ENCODE measurements at places on chromosomes 6 and 20.
A peak's percentile ranks its signal among the peaks of the same experiment; 100 is the strongest.

DNA sequence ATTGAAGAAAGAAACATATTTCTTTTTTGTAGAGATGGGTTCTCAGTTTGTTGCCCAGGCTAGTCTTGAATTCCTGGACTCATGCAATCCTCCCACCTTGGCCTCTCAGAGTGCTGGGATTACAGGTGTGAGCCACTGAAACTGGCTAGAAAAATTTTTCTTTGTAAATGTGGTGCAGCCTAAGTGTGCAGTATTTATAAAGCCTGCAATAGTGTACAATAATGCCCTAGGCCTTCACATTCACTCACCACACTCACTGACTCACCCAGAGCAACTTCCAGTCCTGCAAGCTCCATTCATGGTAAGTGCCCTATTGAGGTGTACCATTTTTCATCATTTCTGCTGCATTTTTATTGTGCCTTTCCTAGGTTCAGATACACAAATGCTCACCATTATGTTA lies 31.4 kb downstream of the NHSL1 start:
- no peak for DNase-seq

GRCh38 chr20:5191829-5192569 lies 65.2 kb downstream of the CDS2 start:
- peak; percentile 76 for DNase-seq

DNA sequence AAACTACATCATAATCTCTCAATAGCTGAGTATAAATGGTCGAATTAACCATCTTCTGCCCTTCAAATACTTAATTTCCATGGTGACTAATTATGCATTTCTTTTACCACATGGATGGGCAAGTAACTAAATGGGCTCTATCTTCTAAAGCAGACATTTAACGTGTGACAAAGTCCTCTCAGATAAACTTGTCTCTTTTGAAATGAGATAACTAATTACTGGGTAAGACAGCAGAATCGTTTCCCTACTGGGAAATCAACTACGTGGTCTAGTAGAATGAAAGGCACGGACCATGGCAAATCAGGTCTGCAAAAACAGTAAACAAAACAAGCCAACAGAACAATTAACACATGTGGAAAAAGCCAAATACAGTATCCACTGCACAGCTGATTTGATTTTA lies 137.7 kb downstream of the BACH2 start:
- DNase-seq: no peak

DNA sequence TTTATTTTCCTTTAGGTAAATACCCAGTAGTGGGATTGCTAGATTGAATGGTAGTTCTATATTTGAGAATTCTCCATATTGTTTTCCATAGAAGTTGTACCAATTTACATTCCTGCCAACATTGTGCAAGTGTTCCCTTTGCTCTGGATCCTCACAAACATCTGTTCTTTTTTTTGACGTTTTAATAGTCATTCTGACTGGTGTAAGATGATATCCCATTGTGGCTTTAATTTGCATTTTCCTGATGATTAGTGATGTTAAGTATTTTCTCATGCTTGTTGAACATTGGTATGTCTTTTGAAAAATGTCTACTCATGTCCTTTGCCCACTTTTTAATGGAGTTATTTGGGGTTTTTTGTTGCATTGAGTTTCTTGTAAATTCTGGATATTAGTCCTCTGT lies 85.6 kb downstream of the UBE3D start:
- no peak for DNase-seq

DNA sequence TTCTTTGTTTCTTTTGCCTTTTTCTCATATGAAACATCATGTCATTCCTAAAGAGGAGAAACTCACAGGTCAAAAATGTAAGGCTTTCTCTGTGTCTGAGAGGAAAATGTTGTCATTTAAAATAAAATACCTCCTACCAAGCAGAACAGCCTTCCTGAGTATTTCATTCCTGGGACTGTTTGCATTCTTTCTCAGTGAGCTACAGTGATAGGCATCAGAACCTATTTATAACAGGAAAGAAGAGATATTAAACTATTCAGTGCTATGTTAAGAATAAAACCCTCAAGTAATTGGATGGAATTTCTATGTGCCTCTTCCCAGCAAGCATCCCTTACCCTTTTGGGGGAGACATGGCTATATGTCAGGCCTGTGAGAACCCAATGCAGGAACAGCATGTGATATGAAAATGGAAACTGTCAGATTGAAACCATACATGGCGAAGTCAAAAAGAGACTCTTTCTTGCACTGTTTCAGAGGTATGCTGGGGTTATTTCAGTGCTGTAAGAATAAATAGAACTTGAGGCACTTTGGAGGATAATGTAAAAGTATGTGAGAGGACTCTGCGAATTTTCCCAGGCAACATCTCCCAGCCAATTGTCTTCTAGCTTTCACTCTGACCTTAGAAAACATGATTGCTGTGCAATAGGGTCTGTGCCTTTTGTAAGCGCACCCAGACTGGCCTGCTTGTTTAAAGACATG lies 133.8 kb upstream of the CCN2 start:
- DNase-seq: no peak

- no peak for DNase-seq
Measured at GRCh38 chr6:18383441-18383840, 3.7 kb upstream of the RNF144B start.

GRCh38 chr6:145547594-145548335 lies 187.6 kb downstream of the EPM2A start:
- no peak for DNase-seq

GRCh38 chr6:105819745-105820144 lies 266.4 kb upstream of the PRDM1 start:
- DNase-seq: no peak

DNA sequence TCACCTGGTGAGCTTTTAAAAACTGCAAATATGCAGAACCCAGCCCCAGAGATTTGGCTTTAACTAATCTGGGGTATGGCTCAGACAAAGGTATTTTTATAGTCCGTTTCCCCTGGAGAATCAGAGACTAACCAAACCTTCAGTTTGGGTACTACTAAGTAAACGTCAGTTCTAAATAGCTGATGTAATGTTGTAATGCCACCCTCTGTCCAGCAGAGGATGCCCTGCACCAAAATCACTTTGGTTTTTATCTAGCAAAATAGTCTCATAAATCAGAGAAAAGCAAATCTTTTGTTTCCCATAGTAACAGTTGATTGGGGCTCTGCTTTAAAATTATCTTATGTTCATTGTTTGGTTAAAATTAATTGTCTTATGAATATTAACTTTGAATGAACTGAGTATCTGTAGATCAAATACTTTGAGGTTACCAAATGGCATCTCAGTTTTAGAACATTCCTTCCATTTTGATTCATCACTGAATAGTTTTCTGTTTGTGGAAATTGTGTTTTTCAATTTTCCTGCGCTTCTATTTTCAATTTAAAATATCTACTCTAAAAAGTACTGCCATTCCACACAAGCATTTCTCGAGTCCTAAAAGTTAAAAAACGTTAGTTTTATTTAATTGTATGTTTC lies 278.3 kb upstream of the PLCB4 start:
- DNase-seq: peak; percentile 49

GRCh38 chr20:63223121-63223825 lies 7.3 kb upstream of the YTHDF1 start:
- peak; percentile 73 for DNase-seq

DNA sequence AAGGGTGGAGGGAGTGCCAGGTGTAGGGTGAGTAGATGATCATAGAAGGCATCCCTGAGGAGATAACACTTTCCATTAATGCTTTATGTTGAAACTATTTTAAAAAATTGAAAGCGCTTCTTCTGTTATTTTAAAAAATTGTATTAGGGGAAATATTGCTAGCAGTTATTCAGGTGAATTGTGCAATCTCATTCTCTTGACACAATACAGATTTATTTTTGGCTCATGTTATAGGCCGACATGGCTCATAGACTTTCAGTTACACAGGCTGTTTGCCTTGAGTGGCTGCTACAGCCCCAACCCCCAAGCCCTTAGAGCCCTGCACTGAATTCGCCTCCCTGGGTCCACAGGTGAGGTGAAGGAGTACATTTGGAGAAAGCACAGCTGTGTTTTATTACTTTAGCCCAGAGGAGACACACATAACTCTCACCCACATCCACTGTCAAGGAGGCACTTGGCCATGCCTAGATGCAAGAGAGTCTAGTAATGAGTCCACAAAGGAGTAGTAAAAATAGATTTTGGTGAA lies 228.2 kb downstream of the RFPL4B start:
- DNase-seq: no peak

- DNase-seq: no peak
Measured at GRCh38 chr6:163284151-163284550, 130.4 kb upstream of the QKI start.

- DNase-seq: no peak
Measured at GRCh38 chr6:108175592-108176279, 9.9 kb downstream of the NR2E1 start.

DNA sequence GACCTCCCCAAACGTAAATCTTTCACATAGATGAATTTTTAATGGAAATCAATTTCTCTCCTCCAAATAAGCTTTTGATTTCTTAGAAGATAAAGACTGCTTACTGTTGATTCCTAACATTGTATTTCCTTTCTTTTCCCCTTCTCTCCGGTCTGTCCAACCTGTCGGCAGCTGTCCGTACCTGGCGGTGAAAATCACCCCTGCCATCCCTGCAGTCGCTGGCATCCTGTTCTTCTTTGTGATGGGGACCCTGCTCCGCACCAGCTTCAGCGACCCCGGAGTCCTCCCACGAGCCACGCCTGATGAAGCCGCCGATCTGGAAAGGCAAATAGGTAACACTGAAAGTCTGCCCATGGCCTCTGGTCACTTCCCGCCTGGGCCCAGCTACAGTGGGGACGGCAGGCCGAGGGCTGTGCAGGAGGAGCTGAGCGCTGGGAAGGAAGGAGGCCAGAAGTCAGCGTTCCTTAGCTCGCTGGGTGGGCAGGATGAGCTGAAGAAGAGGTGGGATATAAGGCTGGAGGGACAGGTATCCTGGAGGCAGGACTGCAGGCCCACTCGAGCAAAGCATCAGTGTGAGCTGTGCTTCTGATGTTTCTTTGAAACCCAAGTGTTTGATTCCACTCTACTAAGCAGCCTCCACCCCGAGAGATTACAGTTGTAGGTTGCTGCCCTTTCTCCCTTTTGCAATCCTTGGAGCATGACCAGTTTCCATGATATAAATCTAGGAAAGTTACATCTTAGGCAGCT lies 161.6 kb downstream of the ZDHHC14 start:
- DNase-seq: no peak

GRCh38 chr6:17964633-17965032 lies 22.8 kb downstream of the KIF13A start:
- DNase-seq: no peak

DNA sequence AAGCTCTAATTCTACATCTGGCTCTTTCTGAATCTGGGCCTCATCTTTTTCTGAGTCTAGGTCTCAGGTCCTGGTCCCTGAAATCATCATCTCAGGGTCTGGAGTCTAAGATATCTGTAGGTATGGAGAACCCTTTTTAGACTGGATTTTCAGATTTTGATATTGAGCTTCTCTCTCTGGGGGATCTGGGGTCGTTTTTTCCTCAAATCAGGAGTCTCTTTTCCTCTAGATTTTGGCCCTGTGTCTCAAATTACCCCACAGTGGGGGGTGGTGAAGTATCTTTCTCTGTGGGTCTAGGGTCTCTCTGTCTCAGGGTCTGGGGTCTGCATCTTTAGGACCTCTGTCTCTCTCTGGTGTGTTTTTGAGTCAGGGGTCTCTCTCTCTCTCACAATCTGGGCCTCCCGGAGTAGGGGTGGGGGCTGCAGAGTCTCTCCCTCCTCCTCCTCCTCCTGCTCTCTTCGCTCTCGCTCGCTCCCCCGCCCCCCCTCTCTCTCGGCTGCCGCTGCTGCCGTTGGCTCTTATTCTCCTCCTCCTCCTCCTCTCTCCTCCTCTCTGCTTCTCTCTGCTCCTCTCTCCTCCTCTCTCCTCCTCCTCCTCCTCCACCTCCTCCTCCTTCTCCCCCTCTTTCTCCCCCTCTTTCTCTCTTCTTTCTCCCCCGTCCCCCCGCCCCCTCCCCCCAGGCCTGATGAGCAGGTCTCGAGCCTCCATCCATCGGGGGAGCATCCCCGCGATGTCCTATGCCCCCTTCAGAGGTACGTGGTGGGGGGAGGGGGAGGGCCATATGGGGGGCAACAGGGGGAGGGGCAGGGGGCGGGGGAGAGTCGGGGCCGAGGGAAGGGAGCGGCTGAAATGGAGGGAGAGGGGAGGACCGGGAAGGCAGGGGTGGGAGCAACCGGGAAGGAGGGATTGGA lies at the start of gene SYNGAP1:
SYNGAP1 (plus strand) TSS at position 486 of the 911 bp plus-strand sequence; CDS start at position 686, 200 bp downstream.
- no peak for DNase-seq

DNA sequence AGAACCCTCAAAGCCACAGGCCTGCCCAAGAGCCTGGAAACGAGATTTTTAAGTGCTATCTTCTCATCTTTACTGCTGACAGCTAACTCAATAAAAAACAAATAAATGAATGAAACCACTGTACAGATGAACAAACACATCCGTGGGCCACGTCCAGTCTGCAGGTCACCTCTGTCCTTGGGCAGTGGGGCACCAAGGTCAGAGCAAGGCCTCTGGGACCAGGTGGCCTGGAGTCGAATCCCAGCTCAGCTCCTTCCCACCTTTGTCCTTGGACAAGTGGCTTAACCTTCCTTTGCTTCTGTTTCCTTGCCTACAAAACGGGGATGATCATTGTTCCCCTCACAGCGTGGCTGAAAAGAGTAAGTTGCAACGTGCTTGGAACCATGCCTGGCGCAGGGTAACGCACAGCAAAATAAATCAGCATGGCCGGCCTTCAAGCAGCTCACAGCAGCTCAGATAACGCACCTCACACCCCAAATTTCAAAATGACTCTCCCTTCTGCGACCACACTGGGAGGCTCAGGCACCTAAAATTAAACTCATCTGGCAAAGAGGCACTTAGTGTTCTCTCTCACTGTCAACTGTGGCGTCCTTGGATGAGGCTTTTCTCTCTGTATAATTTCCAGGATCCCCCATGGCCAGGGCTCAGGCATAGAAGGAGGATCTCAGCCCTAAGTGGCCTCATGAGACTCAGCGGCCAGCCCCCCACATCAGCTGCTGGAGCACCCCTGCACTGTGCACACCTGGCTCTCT lies 35.7 kb downstream of the RRBP1 start:
- no peak for DNase-seq

GRCh38 chr6:137702791-137703424 lies 164.2 kb upstream of the TNFAIP3 start:
- no peak for DNase-seq

DNA sequence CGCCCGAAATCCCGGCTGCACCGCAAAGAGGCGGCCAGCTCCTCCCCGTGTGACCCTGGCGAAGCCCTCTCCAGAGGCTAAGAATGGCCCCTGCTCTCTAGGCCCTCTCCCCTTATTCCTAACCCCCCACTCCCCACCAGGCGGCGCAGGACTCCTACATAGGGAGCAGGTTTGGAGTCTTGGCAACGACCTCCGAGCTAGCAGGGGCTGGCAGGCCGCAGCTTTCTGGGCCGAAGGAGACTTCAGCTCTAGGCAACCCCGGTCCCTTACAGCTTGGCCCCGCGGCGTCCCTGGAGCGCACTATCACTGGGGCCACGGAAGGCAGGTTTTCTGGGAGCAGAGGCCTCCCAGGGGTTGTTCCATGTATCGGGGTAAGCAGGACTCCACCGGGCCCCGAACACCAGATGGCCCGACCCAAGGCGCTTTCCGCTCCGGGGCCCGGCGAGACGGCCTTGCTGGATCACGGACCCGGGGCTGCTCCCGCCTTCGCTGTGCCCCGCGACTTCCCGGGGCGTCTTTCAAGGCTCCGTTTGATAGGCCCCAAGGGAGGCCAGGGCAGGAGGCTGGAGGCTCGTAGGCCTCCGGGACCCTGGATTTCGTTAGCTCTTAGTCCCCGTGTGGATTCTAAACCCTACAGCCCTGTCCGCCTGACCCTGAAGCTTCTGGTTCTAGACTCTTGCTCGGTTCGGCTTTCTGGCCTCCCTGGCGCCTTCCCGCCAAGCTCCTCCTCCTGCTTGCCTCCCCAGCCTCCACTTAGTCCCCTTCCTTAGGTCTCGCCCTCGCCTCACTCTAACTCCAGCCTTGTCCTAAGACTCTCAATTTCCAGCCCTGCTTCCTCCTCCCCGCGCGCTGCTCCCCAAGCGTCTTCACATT lies 1.9 kb downstream of the SLC32A1 start:
- DNase-seq: peak; percentile 81

- no peak for DNase-seq
Measured at GRCh38 chr6:76683985-76684384, 611.5 kb upstream of the IMPG1 start.

Data from D341Med (cell line).